ENCODE measurements at places on chromosomes 5 and 9.

GRCh38 chr5:57501414-57502201, 19.0 kb upstream of the ACTBL2 start:
- peak overlapping the region; percentile 79 for H3K27ac ChIP-seq
- H3K4me1 ChIP-seq, result peaks cover 50% of the 10 kb centered on the region
- no peaks in the 10 kb centered on the region for H3K27me3 ChIP-seq
- H3K4me3 ChIP-seq, result no peak overlapping the region
- DNase-seq, result no peak

DNA sequence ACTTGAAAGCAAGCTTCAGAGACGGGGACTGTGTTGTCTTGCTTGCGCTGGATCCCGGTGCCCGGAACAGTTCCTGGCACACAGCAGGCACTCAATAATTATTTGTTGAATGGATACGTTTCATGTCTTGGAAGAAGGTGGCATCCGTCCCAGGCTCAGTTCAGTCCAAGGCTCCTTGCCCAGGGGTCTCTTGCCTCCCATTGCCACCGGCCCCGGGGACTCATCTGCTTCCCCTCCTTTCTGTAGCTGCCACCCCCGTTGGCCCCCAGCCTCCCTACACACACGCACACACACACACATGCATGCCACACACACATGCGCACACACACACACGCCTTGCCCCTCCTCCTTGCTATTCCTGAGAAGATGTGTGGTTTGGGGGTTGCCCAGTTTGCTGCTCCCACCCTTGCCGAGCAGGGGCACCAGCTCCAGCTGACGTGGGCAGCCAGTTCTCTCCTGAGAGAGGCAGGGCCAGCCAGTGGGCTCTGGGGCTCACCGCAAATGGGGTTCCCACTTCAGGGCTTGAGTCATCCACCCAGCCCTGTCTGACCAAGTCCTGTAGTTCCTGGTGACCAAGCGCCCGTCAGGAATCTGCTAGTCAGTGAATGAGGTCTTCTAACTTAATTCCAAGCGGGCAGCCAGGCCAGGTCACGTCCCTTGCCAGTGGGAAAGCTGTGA, 41.8 kb downstream of the HK3 start:
- H3K4me3 ChIP-seq, result no peak overlapping the region
- peaks cover 23% of the 10 kb centered on the region for H3K27me3 ChIP-seq
- DNase-seq, result no peak

DNA sequence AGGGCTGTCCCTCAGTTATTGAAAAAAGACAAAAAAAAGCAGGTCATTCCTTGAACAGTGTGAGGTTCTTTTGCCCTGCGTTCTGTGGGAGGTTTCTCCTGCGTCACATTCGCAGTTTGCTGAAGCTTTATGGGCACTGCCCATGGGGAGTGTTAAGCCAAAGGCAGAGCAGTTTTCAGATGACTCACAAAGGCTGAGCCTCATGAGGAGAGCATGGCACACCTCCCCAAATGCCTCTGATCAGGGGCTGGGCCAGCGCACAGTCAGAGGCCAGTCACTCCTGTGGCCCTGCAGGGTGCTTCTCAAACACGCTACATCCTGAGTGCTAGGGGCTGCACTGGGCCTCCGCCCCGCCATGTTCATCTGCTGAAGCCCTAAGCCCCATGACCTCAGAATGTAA, 38.4 kb downstream of the IRX1 start:
- no peaks in the 10 kb centered on the region for H3K36me3 ChIP-seq
- H3K4me3 ChIP-seq, result no peak overlapping the region
- H3K4me1 ChIP-seq, result no peaks in the 10 kb centered on the region
- no peak overlapping the region for H3K27ac ChIP-seq
- DNase-seq, result no peak

DNA sequence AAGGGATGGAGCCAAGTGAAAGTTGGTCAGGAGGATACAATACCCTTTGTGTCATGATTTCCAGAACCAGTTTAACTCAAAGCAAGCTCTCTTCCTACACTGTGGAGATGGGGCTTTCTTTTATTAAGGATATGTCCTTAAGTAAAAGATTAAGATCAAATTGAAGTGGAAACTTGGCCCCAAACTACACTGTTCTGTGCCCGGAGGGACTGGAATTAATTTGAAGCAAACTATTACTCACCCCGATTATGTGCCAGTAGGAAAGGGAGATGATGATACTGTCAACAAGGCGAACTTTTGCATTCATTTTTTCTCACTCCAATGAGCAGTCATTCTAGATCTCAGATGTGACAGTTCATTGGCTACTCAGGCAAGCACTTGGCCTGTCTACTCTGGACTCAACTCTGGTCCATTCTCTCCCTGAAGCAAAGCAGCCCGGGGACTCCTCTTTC, 186.7 kb downstream of the NTRK2 start:
- no peak overlapping the region for H3K27ac ChIP-seq

DNA sequence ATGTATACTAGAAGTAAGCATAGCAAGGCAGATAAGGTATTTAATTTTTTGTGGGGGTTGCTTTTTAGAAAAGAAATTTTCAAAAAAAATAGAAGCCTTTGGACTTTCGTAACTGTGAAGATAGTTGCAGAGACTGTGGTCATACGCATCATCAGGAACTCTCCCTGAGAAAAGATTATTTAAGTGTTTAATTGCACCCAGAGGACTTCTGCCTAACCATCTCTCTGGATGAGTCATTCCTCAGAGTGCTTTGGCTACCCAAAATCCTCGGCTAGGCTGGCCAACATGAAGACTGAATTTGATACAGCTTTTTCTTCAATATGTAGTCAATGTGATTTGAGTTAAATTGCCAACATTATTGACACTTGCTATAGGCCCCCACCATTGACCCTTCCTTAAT, 296.4 kb downstream of the TLR4 start:
- H3K4me3 ChIP-seq, result no peak overlapping the region
- H3K4me1 ChIP-seq, result peaks cover 2% of the 10 kb centered on the region
- H3K27ac ChIP-seq, result no peak overlapping the region
- no peak for DNase-seq

DNA sequence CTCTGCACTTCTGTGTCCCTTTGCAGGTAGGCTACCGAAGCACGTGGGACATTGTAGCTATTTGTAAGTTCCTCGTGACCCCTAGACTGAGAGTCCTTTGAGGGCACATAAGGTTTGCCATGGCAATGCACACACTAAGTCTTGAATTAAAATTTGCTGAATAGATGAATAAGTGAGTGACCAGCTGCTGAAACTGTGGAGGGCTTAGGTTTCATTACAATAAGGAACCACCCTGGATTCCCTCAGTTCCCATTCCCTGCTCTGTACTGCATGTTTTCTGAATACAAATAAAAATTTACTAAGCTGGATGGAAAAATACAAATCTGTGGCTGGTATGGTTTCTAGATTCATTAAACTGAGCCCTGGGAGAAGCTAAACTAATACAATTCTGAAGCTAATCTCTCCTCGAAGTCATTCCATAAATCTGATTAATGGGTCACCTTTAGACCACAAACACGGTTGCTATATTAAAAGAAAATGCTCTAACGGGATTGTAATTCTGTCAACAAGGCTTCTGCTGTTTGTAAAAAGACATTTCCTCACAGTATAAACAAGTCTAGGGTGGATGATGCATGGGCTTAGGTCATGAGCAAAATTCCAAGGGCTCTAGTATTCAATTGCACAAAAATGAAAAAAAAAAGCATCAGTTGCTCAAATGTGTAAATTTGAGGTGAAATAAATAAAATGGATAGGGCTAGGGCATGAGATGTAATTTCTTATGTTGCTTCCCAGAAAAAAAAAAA, 172.3 kb downstream of the ATP10B start:
- DNase-seq, result no peak
- no peaks in the 10 kb centered on the region for H3K36me3 ChIP-seq
- no peak overlapping the region for H3K4me3 ChIP-seq
- H3K27me3 ChIP-seq, result no peaks in the 10 kb centered on the region

DNA sequence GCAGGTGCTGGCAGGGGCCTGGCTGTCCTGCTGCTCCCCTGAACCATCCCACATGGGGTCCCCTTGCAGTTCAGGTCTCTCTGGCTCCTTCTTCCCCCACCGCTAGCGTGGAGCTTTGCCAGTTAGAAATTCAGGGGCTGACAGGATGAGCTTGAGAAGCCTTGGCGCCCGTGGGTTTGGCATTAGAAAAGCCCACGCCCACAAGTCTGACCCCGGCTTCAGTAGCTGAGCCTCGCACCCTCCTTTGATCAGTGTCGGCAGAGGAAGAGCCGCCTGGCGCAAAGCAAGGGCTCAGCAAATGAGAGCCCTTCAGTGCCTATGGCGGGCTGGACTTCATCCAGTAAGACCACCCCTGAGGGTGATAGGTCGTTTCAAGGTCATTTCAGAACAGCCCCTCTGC, 30.1 kb upstream of the NCS1 start:
- no peak overlapping the region for H3K4me3 ChIP-seq
- no peak overlapping the region for H3K27ac ChIP-seq
- no peak for DNase-seq
- peaks cover 47% of the 10 kb centered on the region for H3K4me1 ChIP-seq

DNA sequence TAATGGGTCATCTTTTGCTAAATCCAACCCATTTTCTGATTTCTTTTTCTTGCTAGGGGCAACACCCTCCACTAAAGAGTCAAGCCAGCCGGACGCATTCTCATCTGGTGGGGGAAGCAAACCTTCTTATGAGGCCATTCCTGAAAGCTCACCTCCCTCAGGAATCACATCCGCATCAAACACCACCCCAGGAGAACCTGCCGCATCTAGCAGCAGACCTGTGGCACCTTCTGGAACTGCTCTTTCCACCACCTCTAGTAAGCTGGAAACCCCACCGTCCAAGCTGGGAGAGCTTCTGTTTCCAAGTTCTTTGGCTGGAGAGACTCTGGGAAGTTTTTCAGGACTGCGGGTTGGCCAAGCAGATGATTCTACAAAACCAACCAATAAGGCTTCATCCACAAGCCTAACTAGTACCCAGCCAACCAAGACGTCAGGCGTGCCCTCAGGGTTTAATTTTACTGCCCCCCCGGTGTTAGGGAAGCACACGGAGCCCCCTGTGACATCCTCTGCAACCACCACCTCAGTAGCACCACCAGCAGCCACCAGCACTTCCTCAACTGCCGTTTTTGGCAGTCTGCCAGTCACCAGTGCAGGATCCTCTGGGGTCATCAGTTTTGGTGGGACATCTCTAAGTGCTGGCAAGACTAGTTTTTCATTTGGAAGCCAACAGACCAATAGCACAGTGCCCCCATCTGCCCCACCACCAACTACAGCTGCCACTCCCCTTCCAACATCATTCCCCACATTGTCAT, 72.0 kb downstream of the NUP214 start:
- no peak for DNase-seq
- H3K4me1 ChIP-seq, result no peaks in the 10 kb centered on the region
- peaks cover 22% of the 10 kb centered on the region for H3K36me3 ChIP-seq
- H3K4me3 ChIP-seq, result no peak overlapping the region

GRCh38 chr5:61347080-61347479, 15.0 kb downstream of the ZSWIM6 start:
- no peak for DNase-seq
- H3K27me3 ChIP-seq, result no peaks in the 10 kb centered on the region
- peaks cover 70% of the 10 kb centered on the region for H3K4me1 ChIP-seq
- H3K4me3 ChIP-seq, result no peak overlapping the region
- H3K36me3 ChIP-seq, result peaks cover 3% of the 10 kb centered on the region

- H3K4me3 ChIP-seq, result no peak overlapping the region
- H3K4me1 ChIP-seq, result no peaks in the 10 kb centered on the region
- H3K36me3 ChIP-seq, result no peaks in the 10 kb centered on the region
Measured at GRCh38 chr5:40600383-40600782, 79.3 kb upstream of the PTGER4 start.

GRCh38 chr5:72760259-72760658, 56.2 kb upstream of the TNPO1 start:
- no peak for DNase-seq
- no peaks in the 10 kb centered on the region for H3K4me1 ChIP-seq
- no peaks in the 10 kb centered on the region for H3K36me3 ChIP-seq
- H3K4me3 ChIP-seq, result no peak overlapping the region
- no peak overlapping the region for H3K27ac ChIP-seq

- DNase-seq, result no peak
- H3K4me1 ChIP-seq, result peaks cover 5% of the 10 kb centered on the region
- H3K27me3 ChIP-seq, result no peaks in the 10 kb centered on the region
- no peak overlapping the region for H3K4me3 ChIP-seq
- no peak overlapping the region for H3K27ac ChIP-seq
Measured at GRCh38 chr5:122924203-122924602, 78.8 kb downstream of the SNX24 start.

GRCh38 chr5:171258737-171259415, 50.2 kb upstream of the TLX3 start:
- H3K4me3 ChIP-seq, result no peak overlapping the region
- H3K27me3 ChIP-seq, result no peaks in the 10 kb centered on the region
- no peaks in the 10 kb centered on the region for H3K4me1 ChIP-seq

DNA sequence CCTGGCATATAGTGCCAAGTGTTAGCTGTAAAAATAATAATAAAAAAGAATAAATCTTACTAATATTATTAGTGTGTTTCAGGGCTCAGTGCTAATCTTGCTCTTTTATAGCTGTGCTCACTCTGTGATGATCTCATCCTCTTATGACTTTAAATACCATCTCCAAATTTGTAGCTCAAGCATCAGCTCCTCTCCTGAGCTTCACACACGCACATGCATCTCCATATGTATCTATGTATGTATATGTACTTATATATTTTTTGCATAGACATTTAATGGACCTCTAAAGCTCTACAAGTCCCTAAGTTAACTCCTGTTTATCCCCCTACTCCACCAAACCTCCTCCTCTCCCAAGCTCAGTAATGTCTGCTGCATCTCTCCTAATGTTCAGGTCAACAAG, 170.8 kb upstream of the NR3C1 start:
- H3K36me3 ChIP-seq, result no peaks in the 10 kb centered on the region
- no peaks in the 10 kb centered on the region for H3K27me3 ChIP-seq
- H3K4me1 ChIP-seq, result no peaks in the 10 kb centered on the region
- no peak overlapping the region for H3K27ac ChIP-seq

- H3K4me3 ChIP-seq, result no peak overlapping the region
- no peaks in the 10 kb centered on the region for H3K36me3 ChIP-seq
- H3K27me3 ChIP-seq, result peaks cover 3% of the 10 kb centered on the region
- H3K4me1 ChIP-seq, result no peaks in the 10 kb centered on the region
Measured at GRCh38 chr5:2158767-2159166, 276.0 kb upstream of the IRX4 start.

GRCh38 chr5:100901821-100902341, 1.2 kb downstream of the ST8SIA4 start:
- H3K27ac ChIP-seq, result peak overlapping the region; percentile 82
- DNase-seq, result no peak
- H3K27me3 ChIP-seq, result peaks cover 68% of the 10 kb centered on the region

- H3K27ac ChIP-seq, result no peak overlapping the region
- peaks cover 11% of the 10 kb centered on the region for H3K4me1 ChIP-seq
- DNase-seq, result no peak
Measured at GRCh38 chr9:28779243-28779642, 1206.0 kb upstream of the C9orf72 start.

- no peaks in the 10 kb centered on the region for H3K4me1 ChIP-seq
- H3K4me3 ChIP-seq, result no peak overlapping the region
- no peak for DNase-seq
- H3K27ac ChIP-seq, result no peak overlapping the region
Measured at GRCh38 chr5:53749621-53750020, 189.2 kb downstream of the NDUFS4 start.
